ENCODE measurements at places on chromosomes 2 and 18. TPM values are rescaled to one million over a fixed set of nuclear protein-coding genes. Genes with fewer than 3 reads are reported as not detected.

RTP5 gene
- not detected for total RNA-seq

CRYGD gene
- not detected for total RNA-seq

GREB1L gene
- 25.5 TPM for total RNA-seq

CYP26B1 gene
- total RNA-seq = 1,322 TPM

CD302 gene
- total RNA-seq = 3.1 TPM

SRD5A2 gene
- total RNA-seq = not detected

GPR39 gene
- total RNA-seq = 0.47 TPM

GALNT5 gene
- total RNA-seq = 1.3 TPM

NYAP2 gene
- total RNA-seq = not detected

SCYGR4 gene
- total RNA-seq = not detected

PAIP2B gene
- 10.3 TPM for total RNA-seq

CELF4 gene
- 2.3 TPM for total RNA-seq

- no peak for DNase-seq
Measured at GRCh38 chr18:11040823-11041656, 108.3 kb downstream of the PIEZO2 start.

DNA sequence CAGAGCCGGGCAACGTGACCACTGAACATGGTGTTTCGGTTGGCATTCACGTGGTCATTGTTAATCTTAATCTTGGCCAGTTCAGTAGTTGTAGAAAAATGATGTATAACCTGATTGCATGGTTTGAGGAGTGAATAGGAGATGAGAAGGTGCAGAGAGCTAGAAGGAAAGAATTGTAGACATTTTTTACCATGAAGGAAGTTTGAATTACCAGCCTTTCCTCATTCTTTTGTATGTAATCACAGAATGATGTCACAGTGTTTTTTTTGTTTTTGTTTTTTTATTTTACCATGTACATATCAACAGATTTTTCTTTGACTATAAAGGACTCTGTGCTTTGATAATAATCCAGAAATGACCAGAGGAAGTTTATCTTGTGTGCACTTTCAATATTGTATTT, 126.3 kb downstream of the LTBP1 start:
- no peak for DNase-seq

- no peak for DNase-seq
Measured at GRCh38 chr2:16746833-16747232, 81.2 kb upstream of the CYRIA start.

- no peak for DNase-seq
Measured at GRCh38 chr2:27870724-27871123, 19.5 kb downstream of the RBKS start.

DNA sequence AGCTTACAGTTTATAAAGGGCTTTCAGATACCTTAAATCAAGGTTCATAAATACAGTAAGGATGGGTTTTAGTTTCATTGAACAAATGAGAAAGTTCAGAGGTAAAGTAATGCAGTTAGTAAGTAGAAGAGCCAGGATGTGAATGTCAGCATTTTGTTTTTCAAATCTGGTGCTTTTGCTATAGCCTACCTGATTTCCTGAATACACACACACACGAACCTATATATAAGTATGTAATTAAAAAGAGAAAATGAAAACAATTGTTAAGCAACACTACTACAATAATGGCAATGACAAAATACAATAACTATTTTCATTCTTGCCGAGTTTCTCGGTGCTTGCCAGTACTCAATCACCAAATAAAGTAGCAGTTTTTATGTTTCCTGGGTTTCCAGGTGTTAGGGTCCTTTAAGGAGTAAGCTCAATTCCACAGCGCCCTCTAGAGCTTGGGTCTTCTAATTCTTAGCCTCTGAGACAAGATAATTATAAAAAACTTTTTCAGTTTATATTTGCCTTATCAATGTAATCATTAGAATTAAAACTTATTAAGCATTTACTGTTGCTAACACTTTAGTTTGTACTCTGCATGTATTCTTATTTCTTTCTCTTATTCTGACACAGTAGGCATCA, 512.9 kb upstream of the ACVR2A start:
- no peak for DNase-seq

- DNase-seq = no peak
Measured at GRCh38 chr18:57630754-57631595, 9.3 kb upstream of the NARS1 start.

GRCh38 chr2:120953066-120953756, 217.5 kb downstream of the GLI2 start:
- DNase-seq = no peak

DNA sequence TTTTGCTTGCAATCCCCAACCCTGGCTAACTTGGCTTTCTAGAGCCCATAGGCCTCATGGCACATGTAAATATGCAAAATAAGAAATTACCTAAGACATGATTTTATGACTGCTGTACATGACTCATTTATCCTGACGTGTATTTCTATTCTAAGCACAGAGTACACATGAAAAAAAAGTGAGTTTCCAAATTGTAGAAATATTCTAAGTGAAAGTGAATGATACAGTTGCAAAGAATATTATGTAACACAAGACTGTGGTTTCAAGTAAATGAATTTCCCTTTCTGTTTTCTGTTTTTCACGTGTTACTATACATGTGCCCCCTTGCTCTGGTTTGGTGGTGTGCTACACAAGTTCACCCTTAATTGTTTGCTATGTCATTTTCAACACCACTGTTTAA, 162.4 kb downstream of the LRP1B start:
- no peak for DNase-seq

DNA sequence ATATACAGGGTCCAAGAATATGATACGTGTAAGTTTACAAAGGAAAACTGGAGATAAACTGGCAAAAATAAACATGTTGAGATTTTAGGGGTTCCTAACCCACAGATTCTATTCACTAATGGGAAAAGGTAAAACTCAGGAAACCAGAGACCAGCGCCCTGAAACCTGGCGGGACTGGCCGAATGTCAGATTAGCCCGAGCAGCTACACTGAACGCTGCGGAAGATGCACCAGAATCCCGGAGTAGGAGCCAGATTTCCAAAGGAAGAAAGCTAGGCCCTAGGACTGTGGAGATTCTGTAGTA, 679 bp upstream of the WDR75 start:
- no peak for DNase-seq

- no peak for DNase-seq
Measured at GRCh38 chr18:35239314-35239713, 1.5 kb upstream of the ZNF397 start.

DNA sequence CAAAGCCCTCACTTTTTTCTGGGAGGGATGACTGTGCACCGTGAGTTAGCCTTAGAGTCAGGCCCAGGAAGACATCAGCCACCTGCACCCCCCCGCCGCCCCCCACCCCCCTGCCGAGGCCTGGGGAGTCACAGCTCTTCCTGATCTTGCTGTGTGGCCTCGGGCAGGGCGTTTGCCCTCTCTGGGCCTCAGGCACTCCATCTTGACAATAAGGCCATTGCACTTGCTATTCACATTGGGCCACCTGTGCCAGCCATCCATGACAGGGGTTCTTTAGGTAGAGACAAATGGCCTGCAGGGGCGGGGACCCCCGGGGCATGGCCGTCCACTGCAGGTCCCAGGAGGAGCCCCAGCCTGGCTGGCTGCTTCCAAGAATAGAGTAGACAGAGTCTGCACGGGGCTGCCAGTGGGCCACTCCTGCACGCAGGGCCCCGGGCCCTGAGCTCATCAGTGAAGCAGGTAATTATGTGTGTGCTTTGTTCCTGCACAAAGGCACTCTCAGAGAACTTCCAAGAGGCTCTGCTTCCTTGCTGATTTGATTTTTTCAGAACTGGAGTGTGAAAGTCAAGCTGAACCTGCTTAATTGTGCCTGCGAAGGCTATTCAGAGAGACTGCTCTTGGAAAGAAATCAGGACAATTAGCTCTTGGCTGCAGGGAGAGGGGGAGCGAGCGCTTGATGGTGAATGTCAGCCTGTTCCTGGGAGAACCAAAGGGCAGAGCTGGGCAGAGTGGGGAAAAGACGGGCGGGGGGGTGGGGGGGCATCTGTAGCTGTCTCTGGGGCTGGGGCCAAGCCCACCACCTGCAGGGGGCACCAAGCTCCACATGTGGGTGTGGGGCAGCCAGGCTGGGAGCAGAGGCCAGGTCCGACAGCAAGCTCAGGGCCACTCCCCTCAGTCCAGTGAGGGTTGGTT, 40.3 kb downstream of the RRM2 start:
- DNase-seq = no peak

DNA sequence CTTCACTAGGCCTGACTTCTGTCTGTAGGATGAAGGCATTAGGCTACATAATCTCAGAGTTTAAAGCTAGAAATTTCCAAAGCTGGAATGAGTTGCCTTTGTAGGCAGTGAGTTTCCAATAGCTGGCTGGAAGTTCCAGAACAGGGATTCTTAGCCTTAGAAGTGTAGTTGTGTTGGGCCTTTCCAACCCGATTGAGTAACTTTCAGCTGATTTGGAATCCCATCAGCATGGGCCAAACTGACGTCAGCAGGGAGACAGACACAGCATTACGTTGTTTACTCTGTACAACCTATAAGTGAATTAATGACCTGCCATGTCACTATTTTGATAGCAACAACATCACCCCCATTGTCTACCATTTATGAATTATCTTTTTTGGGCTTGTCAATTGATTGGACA, 56.9 kb downstream of the SETBP1 start:
- DNase-seq = no peak

DNA sequence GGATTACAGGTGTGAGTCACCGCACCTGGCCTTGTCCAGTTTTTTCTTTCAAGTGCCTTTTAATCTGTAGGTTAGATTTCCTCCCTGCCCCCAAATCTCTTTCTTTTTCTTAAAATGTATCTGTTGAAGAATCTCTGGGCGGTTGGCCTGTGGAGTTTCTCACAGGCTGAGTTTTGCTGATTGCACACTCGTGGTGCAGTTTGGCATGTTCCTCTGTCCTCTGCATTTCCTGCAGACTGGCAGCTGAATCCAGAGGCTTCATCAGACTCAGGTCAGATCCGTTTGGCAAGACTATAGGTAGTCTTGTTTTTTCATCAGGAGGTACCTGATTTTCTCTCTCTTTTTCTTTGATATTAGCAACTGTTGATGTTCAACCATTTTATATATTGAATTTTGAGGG, 5.5 kb downstream of the CASP10 start:
- DNase-seq = no peak

- DNase-seq = no peak
Measured at GRCh38 chr2:11998626-11999378, 252.4 kb downstream of the LPIN1 start.

DNA sequence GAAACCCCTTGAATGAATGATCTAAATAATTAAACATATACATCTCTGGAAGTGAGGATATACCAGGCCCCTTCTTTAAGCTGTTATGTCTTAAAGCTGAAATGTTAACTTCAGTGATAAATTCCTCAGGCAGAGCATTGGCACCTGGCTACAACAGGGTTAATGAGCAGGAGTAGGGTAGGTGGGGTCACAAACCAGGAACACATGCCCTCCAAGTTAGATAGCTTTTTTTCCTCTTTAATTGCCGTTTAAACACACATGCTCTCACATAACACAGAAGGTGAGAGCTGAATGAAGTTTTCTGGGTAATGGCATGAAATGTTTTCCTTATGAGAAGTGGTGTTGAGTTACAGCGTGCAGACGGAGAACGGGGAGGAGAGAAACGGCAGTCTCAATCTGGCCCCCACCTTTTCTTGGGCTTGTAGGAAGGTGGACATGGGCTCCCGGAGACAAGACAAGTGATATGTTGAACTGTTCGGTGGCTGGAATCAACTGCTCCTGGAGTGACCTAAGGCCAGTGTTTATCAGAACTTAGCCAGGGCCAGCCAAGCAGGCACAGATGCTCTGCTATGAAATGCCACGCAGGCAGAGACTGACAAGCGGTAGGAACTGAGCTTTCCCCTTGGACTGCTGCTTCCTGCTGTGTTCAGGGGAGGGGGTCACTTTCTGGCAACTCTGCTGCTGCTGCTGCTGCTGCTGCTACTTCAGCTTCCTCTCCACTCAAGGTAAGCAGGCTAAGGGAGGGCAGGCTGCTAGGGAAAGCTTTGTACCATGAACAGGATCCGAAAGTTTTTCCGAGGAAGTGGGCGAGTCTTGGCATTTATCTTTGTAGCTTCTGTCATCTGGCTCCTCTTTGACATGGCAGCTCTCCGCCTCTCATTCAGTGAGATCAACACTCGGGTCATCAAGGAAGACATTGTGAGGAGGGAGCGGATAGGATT, at the start of gene GALNT5:
TSS of gene GALNT5 (plus strand) at position 394 of the 941 bp plus-strand sequence. CDS start at position 772, 378 bp downstream.
- DNase-seq = no peak

DNA sequence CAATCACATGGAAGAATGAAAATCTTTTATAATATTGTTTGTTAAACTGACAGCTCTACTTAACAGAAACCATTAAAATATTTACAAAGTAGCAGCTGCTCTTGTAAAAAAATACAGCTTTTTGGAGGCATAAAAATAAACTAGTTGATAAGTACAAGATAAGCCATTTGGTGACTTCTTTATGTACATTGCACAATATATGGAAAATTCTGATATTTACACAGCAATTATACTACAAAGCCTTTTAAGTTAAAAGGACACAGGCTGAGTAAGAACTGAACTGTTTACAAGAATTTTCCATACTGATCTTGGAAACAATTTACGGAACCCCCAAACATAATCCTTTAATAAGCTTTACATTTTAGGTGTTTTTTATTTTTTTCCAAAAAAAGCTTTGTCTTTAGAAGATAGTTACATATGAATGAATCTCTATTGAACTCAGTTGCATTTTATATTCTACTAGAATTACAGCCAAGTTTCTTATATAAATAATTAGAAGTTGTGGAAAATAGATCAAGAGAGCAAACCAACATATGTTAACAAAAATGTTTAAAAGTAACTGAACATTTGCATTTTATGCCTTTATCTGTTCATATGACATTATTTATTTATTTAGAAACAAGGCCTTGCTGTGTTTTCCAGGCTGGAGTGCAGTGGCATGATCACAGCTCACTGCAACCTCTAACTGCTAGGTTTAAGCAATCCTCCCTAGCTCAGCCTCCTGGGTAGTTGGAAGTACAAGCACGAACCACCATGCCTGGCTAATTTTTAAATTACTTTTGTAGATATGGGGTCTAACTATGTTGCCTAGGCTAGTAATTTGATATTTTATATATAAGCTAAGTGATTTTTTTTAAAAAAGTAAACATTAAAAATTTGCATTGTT, 142.5 kb downstream of the OTX1 start:
- DNase-seq = no peak

- DNase-seq = no peak
Measured at GRCh38 chr2:8547284-8548064, 134.4 kb upstream of the ID2 start.

GRCh38 chr18:39105104-39105503, 1539.5 kb upstream of the CELF4 start:
- DNase-seq = no peak

- no peak for DNase-seq
Measured at GRCh38 chr2:130832296-130832940, 4.3 kb upstream of the ARHGEF4 start.

- no peak for DNase-seq
Measured at GRCh38 chr18:75132098-75132870, 76.7 kb downstream of the PTGR3 start.

- DNase-seq = no peak
Measured at GRCh38 chr18:46859855-46860254, 57.5 kb downstream of the PIAS2 start.

- no peak for DNase-seq
Measured at GRCh38 chr2:212994976-212995375, 156.4 kb downstream of the IKZF2 start.
